Skin of body (tissue), 3 donors: ENCODE measurements at places on chromosomes 6 and 20. TPM values are rescaled to one million over a fixed set of nuclear protein-coding genes. Genes with fewer than 3 reads are reported as not detected.
A peak's percentile ranks its signal among the peaks of the same experiment; 100 is the strongest.

Gene PACRG
- total RNA-seq, result 5.5 TPM

GRCh38 chr6:12289365-12289919 is 719 bp upstream of the EDN1 start:
- no peak for DNase-seq

DNA sequence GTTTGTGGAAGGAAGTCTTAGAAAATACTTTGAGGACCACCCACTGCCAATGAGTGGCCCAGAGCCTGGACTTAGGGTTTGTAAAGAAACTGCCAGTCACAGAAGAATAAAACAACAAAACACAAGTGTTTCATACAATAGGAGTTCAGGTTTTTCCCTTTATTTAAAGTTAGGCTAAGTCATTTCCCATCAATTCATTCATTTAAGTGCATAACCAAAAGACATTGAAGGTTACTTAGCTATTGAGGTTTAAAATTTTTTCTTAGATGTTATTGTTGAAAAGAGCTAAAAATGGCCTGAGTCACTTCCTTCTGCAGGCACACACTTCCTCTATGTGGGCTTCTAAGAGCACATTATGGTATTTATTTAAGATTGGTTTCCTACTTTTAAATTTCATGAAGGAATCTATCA is 54.2 kb downstream of the ARMC2 start:
- DNase-seq, result no peak

- DNase-seq, result no peak
Observed at GRCh38 chr20:58313396-58313795, 3.9 kb downstream of the RAB22A start.

Gene CEP85L
- 21.9 TPM for total RNA-seq

Gene CLDN20
- total RNA-seq, result 0.30 TPM

Gene LKAAEAR1
- 0.39 TPM for total RNA-seq

- no peak for DNase-seq
Observed at GRCh38 chr6:135230711-135231468, 49.8 kb downstream of the MYB start.

- no peak for DNase-seq
Observed at GRCh38 chr6:22320750-22321149, 23.9 kb upstream of the PRL start.

Gene SCUBE3
- total RNA-seq, result 2.4 TPM

Gene STX11
- 5.9 TPM for total RNA-seq

Gene HSPA12B
- total RNA-seq, result 14.0 TPM

DNA sequence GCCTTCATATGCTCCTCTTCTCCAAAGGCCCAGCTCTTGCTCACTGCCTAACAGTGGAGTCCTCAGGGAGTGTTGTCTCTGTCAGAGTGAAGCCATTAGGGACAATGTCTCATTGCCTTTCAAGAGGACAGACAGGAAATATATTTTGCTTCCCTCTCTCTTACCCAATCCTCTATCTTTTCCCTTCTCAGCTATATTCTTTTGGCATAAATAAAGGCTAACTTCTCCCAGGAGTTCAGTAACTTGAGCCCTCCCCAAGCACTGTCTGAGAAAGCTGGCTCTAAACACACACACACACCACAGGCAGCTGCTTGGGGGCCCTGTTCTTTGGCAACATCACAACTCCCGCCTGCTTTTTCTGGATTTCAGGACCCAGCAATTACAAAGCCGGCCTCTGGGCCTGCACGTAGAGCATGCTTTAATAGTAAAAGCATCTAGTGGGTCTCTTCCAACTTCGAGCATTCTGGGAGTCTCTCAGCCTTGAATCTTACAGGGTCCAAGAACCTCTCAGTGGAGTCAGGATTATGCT is 34.7 kb upstream of the LAMA4 start:
- DNase-seq, result peak; percentile 99

DNA sequence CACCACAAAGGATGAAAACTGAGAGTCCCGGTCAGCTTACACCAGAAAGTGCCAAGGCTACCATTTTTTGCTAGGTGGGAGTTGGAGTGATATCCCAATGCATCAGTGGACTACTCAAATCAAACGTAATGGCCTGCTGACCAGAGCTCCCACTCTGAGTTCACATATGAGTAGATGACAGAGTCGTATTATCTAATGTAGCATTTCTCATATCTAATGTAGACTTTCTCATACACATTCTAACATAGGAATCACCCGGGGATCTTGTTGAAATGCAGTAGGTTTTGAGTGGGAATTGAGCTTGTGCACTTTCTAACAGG is 38.4 kb upstream of the FUCA2 start:
- DNase-seq, result no peak

Gene LY6G5C
- total RNA-seq, result not detected

Gene ITPA
- 25.4 TPM for total RNA-seq

DNA sequence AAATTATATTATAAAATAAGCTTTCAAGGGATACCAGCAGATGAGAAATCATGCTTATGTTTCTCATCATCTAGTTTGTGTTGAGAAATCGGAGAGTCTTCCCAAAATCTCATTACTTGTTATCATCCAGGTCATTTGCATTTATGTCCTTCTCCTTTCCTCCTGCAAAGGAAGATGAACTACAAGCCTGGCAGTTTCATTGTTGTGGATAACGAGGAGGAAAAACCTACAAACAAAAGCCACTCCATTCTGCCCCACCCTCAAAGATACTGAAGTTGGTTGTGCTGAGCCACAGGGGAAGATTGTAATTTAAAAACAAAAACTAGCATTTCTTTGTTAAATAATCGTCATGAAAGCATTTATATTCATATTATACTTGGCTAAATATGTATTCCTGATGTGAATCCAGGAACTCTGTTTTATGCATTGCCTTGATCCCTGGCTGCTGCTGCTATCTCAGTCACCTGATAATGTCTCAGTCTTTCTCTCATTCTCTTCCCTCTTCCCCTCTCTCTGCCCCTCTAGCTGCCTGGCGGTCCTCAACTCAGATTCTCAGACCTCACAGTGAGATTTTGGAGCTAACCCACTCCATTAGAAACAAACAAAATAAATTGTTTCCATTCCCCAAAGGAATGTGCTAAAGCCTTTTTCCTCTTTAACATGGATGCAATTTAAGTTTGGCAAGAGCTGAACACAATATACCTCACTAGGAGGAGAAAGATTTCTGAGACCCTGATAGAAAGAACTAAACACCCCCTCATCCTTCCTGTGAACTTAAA is 185.3 kb downstream of the ADAT2 start:
- DNase-seq, result peak; percentile 71

Gene LRRC1
- 18.4 TPM for total RNA-seq

- DNase-seq, result no peak
Observed at GRCh38 chr6:87171938-87172633, 16.7 kb downstream of the ZNF292 start.

DNA sequence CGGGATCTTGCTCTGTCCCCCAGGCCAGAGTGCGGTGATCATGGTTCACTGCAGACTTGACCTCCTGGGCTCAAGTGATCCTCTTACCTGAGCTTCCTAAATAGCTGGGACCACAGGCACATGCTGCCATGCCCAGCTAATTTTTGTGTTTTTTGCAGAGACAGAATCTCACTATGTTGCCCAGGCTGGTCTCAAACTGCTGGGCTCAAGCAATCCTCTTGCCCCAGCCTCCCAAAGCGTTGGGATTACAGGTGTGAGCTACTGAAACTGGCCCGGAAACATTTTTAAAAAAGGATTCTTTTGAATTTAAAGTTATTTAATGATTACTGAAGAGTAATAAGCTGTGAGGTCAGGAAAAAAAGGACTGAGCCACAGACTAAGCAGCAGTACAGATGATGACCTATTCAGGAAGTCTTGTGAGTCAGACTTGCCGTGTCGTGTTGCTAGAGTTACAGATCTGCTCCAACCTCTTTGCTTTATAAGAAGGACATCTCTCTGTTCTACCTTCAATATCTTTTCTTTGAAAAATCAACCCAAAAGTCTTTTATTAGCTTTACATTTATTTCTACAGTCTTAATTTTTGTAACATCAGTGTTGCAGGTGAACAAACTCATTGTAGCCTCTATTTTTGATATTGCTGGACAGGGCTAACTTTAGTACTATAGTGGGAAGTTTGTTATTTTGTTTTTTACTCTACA is 108.7 kb downstream of the NCOA3 start:
- peak; percentile 45 for DNase-seq

Gene EYS
- total RNA-seq, result 0.69 TPM

DNA sequence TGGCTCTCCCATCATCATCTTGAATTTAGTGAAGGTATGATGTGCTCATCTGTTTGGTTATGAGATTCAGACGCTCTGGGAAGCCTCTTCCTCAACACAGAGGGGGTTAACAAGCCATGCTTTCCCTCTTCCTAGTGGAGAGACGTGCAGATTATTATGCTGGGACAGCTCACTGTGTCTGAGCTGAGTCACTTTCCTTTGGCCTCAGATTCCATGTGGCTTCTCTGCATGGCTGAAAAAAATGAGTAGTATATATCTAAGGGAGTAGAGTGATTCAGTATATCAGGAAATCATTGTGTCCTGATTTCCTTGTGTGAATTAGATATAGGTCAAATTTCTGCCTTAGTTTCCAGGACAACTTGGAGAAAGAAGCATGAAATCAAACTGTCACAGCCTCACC is 52.6 kb downstream of the FIG4 start:
- no peak for DNase-seq

GRCh38 chr6:109230453-109230852 is 135.1 kb downstream of the CEP57L1 start:
- DNase-seq, result no peak

- no peak for DNase-seq
Observed at GRCh38 chr20:38631155-38632022, 29.8 kb downstream of the ARHGAP40 start.

DNA sequence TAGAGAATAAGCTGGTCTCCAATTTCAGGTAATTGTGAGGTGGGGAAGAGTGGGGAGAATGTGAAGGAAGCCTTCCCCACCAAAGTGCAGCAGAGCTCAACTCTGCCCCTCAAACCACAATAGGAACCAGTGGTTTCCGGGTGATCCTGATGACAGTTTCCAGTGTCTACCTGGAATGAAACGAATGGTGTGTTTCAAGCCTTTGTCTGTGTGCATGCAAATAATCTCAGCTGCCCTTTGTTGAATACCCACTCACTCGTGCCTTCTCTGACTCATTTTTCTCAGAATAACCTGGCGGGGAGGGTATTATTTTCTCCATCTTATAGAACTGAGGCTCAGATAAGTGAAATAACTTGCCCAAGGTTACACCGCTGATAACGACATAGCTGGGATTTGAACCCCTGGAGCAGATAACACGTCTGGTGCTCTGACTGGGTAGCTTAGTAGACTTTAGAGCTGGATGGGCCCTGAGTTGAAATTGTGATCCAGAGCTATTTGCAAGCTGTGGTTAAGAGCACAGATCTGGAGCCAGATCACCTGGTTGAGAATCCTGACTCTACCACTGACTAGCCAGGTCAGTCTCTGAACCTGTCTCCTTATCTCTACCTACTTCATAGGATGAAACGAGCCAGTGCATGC is 85.1 kb downstream of the EYA2 start:
- DNase-seq, result no peak

Gene PIM1
- total RNA-seq, result 38.3 TPM

Gene BTNL2
- total RNA-seq, result not detected

DNA sequence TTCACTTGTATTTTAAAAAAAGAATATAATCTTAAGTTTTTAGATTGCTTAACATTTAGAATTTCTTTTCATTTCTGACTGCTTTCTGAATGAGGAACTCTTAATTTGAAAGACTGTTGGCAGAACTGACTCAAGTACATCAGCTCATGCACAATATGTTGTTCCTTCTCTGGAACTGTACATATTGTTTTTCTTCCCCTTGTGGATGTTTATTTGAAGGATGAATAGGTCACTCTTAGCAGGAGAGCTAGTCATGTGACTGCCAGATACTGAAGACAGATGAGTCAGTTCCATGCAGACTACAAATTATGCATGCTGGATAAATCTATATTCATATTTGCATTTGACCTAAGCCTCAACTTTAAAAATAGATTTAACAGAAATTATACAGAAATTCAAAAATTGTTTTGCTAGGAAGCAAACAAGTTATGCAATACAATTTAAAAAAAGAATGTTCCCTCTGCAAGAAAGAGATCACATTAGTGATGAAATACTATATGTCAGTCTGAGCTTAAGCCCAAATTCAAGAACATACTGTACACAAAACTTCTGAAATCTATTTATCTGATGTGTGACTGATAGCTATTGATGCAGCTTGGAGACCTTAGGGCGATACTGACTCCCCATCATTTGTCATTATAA is 1274.9 kb upstream of the GJE1 start:
- peak; percentile 49 for DNase-seq

DNA sequence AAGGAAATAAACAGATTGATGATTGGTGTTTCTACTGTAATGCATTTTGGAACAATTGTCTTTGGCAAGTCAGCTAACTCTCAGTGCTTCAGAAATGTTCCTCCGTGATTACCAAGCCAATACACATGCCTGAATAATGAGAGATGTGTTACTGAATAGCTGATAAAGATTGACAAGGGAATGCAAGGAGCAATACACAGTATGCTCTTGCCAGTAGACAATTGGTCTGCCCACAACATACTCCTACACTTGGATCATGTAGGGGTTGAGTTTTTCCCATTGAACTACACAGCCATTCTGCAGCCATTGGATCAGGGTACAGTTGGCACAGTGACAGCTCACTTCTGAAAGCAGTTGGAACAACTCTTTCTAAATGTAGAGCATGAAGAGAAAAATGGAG is 5.6 kb upstream of the GJB7 start:
- DNase-seq, result peak; percentile 27

Gene ZFP57
- total RNA-seq, result 0.59 TPM

DNA sequence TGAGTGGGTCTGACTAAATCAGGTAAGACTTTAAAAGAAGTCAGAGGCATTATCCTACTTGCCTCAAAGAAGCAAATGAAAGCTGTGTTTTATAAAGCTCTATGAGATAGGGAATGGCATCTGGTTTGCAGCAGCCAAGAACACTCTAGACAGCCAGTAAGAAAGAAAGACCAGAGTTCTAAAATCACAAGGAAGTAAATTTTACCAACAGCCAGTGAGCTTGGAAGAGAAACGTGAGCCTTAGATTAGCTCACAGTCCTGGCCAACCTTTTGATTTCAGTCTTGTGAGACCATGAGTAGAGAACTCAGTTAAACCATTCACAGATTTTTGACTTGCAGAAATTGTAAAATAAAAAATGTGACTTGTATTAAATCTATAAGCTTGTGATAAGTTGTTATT is 693.0 kb downstream of the EYS start:
- DNase-seq, result no peak

- DNase-seq, result no peak
Observed at GRCh38 chr20:40711079-40711478, 22.0 kb upstream of the MAFB start.

Gene RIN2
- total RNA-seq, result 34.8 TPM

DNA sequence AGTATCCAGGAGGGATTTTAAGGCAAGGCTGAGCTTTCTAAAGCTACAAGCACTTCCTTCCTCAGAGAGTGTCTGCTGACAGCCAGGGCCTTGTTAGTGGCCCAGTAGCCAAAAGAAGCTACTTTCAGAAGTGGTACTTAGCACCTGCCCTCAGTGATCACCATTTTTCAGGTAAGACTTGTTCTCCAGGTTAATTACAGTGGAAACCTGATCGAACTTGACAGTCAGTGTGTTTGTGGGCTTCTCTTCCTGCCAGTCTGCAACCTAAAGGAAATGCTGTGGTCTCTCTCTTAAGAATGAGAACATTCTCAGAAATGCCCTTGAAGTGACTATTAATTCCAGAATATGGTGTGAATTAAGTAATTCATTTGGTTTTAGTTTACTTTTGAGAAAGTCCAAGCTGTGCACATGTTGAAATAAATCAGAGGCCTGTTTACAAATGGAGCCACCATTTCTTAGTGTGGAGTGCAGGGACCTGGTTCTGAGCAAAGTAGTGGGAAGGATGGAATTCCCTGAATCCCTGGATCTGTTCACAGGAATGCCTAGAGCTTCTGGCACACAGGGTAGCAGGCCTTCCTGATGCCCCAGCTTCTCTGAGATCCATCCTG is 185.3 kb upstream of the AGPAT4 start:
- no peak for DNase-seq

GRCh38 chr6:112639391-112639831 is 292.3 kb downstream of the RFPL4B start:
- peak; percentile 94 for DNase-seq

Gene MAP7
- 12.6 TPM for total RNA-seq
